Right ventricle myocardium inferior (tissue), 1 donor: ENCODE measurements at places on chromosomes 11 and 22. TPM values are rescaled to one million over a fixed set of nuclear protein-coding genes. Genes with fewer than 3 reads are reported as not detected.

DNA sequence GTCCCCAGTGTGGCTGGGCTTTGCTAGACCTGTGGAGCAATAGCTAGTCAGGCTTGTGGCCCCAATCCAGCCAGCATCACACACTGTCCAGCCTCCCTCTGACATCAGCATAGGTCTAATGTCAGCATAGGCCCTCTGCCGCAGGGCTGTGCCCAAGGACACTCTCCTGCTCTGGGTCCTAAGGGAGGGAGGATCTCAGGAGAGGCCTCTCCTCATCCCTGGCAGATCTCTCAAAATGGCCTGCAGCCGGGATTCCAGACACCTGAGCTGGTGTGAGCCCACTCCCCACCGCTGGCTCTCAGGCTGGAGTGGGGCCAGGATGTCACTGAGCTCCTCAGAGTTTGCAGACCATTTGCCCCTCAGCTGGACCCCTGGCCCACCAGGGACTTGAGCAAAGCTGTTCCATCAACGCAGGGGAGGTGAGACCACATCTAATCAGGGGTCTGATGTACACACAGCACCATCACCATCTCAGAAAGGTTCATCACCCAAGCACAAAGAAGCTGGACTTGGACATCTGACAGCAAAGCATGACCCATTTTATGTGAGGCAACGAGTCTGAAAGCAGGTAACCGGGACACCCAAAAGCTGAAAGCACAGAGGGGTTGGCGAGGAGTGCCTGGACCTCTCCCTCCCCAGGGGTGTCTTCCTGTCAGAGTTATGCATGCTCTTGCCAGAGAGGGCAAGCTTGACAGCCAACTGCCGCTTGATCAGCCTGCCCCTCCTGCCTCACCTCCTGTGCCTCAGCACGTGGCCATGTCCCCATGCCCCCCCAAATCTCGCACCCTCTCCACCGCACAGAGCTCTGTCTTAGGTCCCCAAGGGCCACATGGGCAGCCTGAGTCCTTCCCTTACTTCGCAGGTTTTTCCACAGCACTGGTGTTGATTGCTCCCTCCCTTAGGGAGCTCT is 69.7 kb upstream of the SEPTIN5 start:
- DNase-seq: no peak

DNA sequence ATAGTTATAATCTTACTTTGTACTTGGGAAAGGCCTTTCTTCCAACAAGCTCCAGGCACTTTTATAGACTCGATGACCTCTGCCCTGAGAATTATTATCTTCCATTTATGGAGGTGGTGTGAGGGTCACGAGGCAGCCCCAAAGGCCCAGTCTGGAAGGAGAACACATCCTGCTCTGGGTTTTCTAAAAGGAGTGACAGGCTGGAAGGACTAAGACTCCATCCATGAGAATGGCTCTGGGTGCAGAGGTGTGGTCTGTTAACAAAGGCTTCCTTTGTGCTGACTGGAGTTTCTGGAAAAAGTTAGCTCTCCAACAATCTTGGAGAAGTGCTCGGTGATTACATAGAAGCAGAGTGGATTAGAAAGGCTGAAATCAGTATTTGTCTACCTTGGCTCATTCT is 74.7 kb upstream of the SESN3 start:
- DNase-seq: no peak

DNA sequence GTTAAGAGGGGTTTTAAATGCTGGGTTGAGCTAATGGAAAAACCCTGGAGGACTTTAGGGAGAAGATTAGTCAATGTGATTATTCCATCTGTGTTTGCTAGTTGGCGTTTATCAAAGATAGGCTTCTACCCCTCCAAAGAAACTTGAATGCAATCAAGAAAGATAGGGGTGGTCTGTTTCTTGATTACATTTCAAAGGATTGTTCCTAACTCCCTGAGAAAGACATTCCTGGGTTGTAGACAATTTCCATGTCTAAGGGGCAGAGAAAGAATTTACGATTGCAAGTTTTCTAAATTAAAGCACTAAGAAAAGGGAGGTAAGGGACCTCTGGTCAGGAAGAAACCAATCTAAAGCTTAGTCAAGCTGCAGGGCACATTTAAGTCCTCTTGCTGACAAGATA is 2268.7 kb downstream of the LRRC4C start:
- DNase-seq: no peak

GRCh38 chr11:61609000-61609979 is 28.4 kb upstream of the SYT7 start:
- no peak for DNase-seq

DNA sequence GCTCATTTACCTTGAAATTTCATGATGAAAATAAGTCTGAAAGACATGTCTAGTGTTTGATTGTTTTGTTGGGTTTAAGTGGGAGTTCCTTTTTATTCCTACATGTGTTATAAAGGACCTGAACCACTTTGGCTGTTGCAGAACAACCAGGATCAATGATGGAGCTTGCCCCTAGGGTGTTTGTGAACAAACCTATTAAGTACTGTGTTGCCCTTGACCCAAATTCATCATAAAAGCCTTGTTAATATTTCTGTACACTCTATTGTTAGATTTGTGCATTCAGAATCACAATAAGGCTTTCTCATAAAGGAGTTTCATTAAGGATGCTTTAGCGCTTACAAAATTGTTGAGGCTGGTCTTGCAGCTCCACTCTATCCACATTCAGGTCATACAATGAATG is 452.6 kb downstream of the NELL1 start:
- DNase-seq: no peak

The PRRG4 gene
- total RNA-seq: 0.57 TPM

The ARSA gene
- 21.3 TPM for total RNA-seq
